ENCODE measurements at places on chromosomes 1 and 21. TPM values are rescaled to one million over a fixed set of nuclear protein-coding genes. Genes with fewer than 3 reads are reported as not detected.

GRCh38 chr1:160835751-160836150, 26.9 kb downstream of the CD244 start:
- DNase-seq, result no peak

GRCh38 chr1:198873696-198874230, 234.9 kb downstream of the PTPRC start:
- DNase-seq, result no peak

The OR6K3 gene
- not detected for total RNA-seq

The IFNLR1 gene
- total RNA-seq, result 5.5 TPM

DNA sequence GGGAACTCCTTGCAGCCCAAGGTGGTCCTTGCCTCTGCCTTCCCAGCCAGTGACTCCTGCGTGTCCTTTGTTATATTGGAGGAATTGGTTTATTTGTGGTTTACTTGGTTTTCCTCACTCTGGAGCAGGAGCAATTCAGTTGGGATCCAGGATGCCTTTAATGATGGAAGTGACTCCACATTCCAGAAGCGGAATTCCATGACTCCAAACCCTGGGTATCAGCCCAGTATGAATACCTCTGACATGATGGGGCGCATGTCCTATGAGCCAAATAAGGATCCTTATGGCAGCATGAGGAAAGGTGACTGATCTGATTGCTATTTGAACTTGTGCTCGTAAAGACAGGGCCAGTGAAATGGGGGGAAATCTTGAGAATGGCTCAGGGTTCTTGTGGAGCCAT, 15.1 kb upstream of the PIGV start:
- no peak for DNase-seq

The B3GALT6 gene
- 7.7 TPM for total RNA-seq

GRCh38 chr1:149843431-149844041, 55.8 kb upstream of the BOLA1 start:
- DNase-seq, result no peak

DNA sequence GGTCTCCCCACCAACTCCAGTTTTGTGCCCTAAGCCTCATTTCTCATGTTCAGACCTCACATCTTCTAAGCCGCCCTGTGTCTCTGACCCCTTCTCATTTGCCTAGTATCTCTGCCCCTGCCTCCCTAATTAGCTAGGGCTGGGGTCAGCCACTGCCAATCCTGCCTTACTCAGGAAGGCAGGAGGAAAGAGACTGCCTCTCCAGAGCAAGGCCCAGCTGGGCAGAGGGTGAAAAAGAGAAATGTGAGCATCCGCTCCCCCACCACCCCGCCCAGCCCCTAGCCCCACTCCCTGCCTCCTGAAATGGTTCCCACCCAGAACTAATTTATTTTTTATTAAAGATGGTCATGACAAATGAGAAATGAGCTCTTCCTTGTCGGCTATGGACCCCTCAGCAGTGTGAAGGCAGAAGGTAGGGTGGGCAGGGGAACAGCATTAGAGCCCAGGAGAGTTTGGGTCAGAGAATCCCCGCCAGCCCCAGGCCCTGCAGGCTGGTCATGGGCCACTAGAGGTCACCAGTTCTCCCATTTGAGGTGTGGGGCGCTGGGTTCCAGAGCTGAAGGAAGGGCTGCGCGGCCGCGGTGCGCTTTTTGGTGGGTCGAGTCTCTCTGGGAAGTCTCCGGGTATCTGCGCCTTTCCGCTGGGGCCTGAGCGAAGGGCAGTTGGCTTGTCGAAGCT, 11.5 kb downstream of the ADAMTSL4 start:
- peak; percentile 89 for DNase-seq

- no peak for DNase-seq
Observed at GRCh38 chr1:7991504-7992440, 30.3 kb downstream of the PARK7 start.

GRCh38 chr1:235426680-235427079, 59.5 kb downstream of the TBCE start:
- DNase-seq, result no peak

The KCNQ4 gene
- 0.18 TPM for total RNA-seq

DNA sequence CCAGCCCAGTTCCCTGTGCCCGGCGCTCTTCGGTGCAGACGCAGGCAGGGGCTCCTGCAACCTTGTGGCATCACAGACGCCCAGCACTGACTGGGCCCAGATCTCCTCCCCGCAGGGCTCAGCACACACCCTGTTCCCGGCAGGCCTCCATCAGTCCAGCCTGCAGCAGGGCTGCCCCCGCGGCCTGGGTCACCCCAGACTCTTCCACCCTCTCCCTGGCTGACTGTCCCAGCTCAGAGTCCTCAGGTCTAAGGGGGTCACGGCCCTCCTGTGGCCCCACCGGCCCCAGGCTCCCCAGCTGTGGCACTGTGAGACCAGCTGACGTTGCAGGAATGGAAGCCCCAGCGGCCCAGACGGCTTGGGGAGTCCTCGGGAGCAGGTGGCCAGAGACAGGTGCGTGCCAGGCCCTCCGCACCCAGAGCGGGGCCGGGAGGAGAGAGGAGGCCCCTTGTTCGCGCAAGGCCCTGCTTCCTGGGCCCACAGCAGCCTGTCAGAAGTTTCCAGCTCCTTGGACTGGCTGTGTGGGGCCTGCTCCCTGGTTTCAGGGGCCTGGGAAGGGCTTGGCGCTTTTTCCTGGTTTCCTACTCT, 4.2 kb downstream of the B3GALT6 start:
- no peak for DNase-seq

Data from right lobe of liver (tissue), 6 donors.